M059J (cell line): ENCODE measurements at places on chromosomes 1 and 21. TPM values are rescaled to one million over a fixed set of nuclear protein-coding genes. Genes with fewer than 3 reads are reported as not detected.

DNA sequence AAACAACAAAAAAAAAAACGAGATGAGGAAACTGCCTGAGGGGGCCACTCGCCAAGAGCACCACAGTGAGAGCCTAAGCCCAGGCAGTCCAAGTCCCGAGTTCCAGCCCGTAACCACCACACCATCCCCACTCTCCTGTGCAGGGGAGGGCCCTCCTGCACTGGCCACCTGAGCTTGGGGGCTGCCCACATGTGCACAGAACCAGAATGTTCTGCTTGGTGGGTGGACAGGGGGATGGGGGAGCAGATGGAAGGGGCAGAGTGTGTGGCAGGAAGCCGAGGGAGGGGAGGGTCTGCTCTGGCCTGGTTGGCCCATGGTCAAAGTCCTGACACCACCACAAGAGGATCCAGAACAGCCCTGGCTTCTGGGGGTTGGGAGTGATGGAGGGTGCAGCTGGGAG lies 17.6 kb downstream of the ADPRS start:
- DNase-seq: peak; percentile 33

DNA sequence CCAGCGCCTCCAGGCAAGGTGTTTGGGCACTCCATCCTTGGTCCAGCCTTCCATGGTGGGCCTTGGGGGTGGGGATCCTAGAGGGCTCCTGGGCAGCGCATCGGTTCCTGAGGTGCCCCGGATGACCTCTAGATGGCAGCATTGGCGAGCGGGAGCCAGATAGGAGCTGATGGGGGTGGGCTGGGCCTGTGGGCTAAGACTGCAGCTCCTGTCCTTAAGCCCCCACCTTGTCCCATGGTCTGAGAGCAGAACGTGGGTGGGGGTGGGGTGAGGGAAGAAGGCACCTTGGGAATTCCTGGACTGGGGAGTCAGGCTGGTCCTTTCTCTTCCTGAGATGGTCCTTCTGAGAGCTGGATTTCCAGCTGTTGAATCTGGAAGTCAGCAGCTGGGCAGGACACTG lies 93.4 kb upstream of the CSF3R start:
- DNase-seq: peak; percentile 39

GRCh38 chr21:36479415-36480402 lies at the start of gene CLDN14:
Gene CLDN14, minus strand, starts transcription at chr21:36480122. Its CDS starts 18,427 bp downstream, at chr21:36461695.
- no peak for DNase-seq

GRCh38 chr1:230698130-230698529 lies 15.8 kb downstream of the AGT start:
- no peak for DNase-seq

- no peak for DNase-seq
Measured at GRCh38 chr1:58333511-58333910, 213.0 kb downstream of the OMA1 start.

DNA sequence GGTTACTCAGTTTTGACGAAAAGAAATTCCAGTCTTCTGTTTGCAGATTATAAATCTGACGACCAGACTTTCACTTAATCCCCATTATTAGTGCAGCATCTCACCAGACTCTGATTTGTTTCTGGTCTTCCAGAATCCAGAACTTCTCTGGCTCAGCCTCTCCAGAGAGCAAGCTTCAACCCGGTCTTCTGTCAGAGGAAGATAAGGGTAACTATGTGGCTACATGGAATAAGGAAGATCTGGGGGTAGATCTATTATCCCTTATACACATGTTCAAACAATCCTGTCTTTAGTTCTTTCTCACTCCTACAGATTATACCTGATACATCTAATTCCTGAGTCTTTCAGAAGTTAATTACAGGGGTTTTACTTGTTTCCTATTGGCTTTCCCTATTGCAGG lies 9.9 kb downstream of the PHTF1 start:
- DNase-seq: no peak

The SGIP1 gene
- 3.9 and 5.8 TPM in 2 replicates for total RNA-seq

The ORC1 gene
- 16.7 and 20.2 TPM in 2 replicates for total RNA-seq

GRCh38 chr1:151246786-151247185 lies 7.7 kb upstream of the PSMD4 start:
- no peak for DNase-seq

The RGS16 gene
- total RNA-seq: not detected in 2 replicates

DNA sequence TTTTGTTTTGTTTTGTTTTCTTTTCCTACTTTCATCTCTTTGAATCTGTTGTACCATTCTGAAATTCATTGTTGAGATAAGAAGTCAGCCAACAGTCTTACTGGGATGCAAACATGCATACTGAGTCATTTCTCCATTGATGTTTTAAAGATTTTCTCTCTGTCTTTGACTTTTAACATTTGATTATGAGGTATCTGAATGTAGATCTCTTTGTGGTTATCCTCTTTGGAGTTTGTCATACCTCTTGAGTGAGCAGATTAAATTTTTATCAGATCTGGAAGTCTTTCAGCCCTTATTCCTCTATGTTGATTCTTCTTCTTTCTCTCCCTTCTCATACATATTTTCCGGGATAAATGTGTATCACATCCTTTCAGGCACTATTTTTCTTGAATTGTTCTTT lies 406.9 kb upstream of the NCAM2 start:
- peak; percentile 19 for DNase-seq

GRCh38 chr1:173426057-173426456 lies 51.1 kb upstream of the PRDX6 start:
- no peak for DNase-seq

The PLA2G2F gene
- not detected in 2 replicates for total RNA-seq

The TMEM125 gene
- total RNA-seq: not detected in 2 replicates

The TEDDM1 gene
- not detected in 2 replicates for total RNA-seq

The RBP7 gene
- total RNA-seq: 1.5 TPM in 1 of 2 replicates, not detected in the other

DNA sequence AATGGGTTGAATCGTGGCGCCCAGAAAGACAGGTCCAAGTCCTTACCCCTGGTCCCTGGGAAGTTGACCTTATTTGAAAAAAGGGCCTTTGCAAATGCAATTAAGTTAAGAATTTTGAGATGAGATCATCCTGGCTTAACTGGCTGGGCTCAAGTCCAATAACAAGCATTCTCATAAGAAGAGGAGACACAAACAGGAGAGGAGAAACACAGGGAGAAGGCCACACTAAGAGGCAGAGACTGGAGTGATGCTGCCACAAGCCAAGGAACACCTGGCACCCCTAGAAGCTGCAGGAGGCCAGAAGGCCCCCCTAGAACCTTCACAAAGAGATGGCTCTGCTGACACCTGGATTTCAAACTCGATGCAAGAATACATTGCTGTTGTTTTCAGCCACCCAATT lies 44.6 kb downstream of the PDPN start:
- DNase-seq: peak; percentile 68

DNA sequence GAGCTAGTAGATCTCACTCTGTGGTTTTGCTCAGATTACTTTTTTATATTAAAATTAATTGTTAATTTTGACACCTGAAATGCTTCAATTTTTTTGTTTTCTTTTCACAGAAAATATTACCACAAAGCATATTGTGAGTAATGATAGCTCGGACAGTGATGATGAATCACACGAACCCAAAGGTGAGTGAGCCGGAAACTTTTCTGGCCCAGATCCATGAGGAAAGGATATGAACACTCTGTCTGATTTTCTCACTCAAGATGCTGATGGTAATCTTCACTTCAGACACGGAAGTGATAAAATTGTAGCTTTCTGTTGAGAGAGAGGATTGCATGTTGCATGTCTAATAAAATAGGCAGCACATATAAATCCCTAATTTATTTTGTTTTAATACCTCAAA lies 121.8 kb downstream of the PLA2G4A start:
- DNase-seq: peak; percentile 85

The MYOCOS gene
- not detected in 2 replicates for total RNA-seq

DNA sequence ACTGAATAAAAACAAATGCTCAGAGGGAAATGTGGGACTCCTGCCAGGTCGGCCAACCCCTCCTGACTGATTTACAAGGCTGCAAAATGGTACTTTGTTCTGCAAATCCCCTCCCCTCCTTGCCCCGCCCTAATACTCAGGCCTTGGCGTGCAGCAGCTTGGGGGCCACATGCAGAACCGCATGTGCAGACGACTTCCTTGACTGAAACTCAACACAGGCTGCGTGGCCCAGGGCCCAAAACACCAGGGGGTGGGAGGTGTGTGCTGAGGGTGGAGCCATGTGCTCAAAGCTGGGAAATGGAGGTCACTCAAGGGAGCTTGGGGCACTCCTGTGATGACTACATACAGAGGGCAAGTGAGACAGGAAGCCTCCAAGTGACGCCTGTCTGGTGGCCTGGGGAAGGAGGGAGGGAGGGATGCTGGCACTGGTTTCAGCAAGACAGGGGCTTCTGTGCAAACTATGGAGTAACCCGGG lies 87.2 kb downstream of the MRPL37 start:
- peak; percentile 46 for DNase-seq

DNA sequence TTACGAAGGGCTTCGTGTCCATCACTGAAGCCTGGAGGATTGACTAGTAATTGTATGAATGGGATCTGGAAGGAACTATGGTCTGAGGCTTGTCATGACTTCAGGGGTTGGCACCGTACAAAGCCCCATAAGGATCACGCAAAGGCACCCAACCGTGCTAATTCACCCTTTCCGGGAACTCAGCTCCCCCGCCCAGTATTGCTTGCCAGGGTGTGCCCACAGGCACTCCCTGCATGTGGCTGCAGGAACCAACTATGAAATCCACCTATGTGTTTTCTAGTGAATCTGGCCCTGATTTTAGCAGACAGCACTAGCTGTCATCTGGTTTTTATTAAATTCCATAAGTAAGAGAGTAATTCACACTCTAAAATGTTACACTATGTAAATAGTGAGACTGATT lies 139.2 kb downstream of the TM2D1 start:
- DNase-seq: peak; percentile 70

DNA sequence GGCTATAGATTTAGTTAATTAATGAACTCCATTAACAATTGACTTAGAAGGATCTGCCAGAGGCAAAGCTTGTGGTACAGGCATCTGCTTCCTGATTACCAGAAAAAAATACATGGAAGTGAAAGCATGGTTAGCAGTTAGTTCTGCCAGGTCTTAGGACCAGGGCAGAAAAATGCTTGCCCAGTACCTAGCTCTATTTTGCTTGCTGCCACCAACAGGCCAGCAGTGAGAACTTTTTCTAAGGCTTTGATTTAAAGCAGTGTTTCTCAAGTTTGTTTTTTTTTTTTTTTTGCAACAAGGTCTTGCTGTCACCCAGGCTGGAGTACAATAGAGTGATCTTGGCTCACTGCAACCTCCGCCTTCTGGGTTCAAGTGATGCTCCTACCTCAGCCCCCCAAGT lies 16.4 kb upstream of the MTF1 start:
- DNase-seq: peak; percentile 15

DNA sequence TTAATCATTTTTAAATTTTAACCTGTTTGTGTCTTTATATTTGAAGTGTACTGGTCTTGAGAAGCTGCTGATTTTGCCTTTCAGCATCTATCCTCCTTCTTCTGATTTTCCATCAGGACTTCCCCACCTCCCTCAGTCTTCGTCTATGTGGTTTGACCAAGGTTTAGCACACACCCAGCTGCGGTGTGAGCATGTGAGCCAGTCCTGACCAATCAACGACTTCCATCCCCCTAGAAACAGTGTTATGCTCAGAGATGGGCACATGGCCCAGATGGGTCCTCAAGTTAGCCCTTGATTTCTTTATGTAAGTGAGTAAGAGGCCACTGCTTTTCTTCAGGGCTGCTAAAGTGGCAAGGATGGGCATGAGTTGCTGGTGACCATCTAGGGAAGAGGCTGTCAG lies 190.8 kb downstream of the MATN1 start:
- no peak for DNase-seq

GRCh38 chr1:81509594-81509993 lies 291.1 kb upstream of the ADGRL2 start:
- DNase-seq: no peak

The CRNN gene
- total RNA-seq: not detected in 2 replicates

- peak; percentile 54 for DNase-seq
Measured at GRCh38 chr1:9689971-9690381, 38.4 kb downstream of the PIK3CD start.

GRCh38 chr1:5845376-5845775 lies 146.8 kb downstream of the NPHP4 start:
- no peak for DNase-seq

GRCh38 chr1:203381151-203381751 lies 30.3 kb upstream of the FMOD start:
- no peak for DNase-seq

The C1orf141 gene
- total RNA-seq: not detected in 2 replicates

DNA sequence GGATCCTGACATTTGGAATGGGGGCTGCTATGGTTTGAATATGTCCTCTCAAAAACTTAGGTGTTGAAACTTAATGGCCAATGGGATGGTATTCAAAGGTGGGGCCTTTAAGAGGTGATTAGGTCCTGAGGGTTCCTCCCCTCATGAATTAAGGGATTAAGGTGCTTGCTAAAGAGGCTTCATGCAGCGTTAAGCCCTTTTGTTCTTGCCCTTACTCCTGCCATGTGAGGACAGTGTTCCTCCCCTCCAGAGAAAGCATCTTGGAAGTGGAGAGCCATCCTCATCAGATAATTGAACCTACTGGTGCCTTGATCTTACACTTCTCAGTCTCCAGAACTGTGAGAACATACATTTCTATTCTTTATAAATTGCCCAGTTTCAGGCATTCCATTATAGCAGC lies 146.6 kb downstream of the KCNJ6 start:
- DNase-seq: no peak

DNA sequence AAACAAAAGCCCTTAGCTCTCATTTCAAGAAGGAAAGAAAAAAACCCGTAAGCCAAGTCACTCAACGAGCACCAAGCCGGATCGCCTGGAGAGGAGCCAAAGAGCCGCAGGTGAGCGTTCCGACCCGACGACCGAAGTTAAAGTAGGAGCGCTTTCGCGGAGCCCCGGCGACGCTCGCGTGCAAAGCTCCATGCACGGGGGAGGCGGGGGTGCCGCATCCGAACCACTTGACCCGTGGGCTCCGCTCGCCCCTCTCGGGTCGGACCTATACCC lies 382 bp downstream of the GPBP1L1 start:
- peak; percentile 63 for DNase-seq

The C2CD4D gene
- not detected in 2 replicates for total RNA-seq

GRCh38 chr1:83706354-83706938 lies 292.5 kb downstream of the TTLL7 start:
- no peak for DNase-seq

The MYBPH gene
- not detected in 2 replicates for total RNA-seq

- DNase-seq: peak; percentile 36
Measured at GRCh38 chr1:81305997-81306452, 494.7 kb upstream of the ADGRL2 start.

DNA sequence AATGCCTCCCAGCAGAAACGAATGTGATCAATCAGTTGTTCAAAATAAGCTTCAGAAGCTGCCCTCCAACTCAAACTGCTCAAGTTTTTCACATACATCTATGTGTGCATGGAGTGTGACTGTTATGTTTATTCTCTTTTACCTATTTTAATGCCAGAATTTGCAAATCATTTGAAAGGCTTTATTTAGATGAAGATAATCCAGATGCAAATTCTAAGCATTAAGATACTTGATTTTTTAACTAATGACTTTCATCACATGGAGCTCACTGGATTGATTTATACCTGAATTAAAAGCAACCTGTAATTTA lies 69.5 kb downstream of the PLD5 start:
- no peak for DNase-seq

DNA sequence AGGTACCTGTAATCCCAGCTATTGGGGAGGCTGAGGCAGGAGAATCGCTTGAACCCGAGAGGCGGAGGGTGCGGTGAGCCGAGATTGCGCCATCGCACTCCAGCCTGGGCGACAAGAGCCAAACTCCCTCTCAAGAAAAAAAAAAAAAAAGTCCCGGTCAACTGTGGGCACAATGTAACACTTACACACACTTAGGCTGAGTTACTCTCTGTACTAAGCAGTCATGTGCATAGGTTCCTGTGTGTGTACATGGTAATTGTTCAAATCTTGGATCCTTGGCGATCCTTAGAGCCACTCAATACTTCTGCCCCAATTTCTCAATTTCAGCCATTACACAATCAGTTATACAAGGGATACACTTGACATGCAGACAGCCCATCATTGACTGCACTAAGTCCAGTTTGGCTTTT lies 11.6 kb downstream of the SDCCAG8 start:
- no peak for DNase-seq
